ENCODE measurements at places on chromosomes 2 and 18.

- DNase-seq, result no peak
Measured at GRCh38 chr2:111145103-111145760, 24.5 kb downstream of the BCL2L11 start.

GRCh38 chr2:188292348-188293239 is 920 bp downstream of the GULP1 start:
- no peak for DNase-seq

- no peak for DNase-seq
Measured at GRCh38 chr18:9130806-9131205, 5.8 kb upstream of the ANKRD12 start.

- DNase-seq, result no peak
Measured at GRCh38 chr2:138630164-138630563, 128.6 kb downstream of the SPOPL start.

GRCh38 chr2:152307863-152308262 is 27.1 kb upstream of the FMNL2 start:
- DNase-seq, result no peak

GRCh38 chr2:12070581-12070980 is 324.1 kb downstream of the LPIN1 start:
- no peak for DNase-seq

DNA sequence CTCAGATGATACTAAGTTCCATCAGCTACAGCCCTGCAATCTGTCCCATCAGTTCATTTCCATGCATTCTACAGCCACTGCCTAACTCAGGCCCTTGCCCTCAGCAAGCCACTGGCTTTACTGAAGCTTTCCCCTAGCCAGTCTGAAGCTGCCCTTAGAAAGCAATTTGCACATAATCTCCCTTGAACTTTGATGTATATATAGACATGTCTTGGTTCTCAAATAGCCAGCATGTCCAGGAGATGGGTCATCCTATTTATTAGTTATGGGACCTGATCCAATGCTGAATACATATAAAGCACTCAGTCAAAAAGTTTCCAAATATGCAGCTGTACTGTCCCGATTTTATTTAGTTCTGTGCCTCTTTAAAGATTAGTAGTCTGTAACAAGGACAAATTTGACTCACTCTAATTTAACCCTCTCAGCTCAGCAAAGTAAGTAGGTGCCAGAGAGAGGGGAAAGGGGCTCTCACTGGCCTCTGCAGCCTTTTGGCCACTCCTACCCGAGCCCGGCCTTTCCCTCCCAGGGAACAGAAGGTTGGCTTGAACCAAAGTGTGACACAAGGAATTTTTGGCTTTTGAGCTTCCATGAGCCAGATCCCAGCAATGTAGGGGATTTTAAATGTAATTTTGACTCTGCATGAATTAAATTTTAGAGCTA is 70.7 kb downstream of the CCDC93 start:
- no peak for DNase-seq

- DNase-seq, result no peak
Measured at GRCh38 chr2:39851651-39852110, 72.6 kb upstream of the THUMPD2 start.

- DNase-seq, result no peak
Measured at GRCh38 chr2:20516646-20517341, 69.9 kb downstream of the RHOB start.

- no peak for DNase-seq
Measured at GRCh38 chr2:143558665-143559064, 429.4 kb downstream of the ARHGAP15 start.

DNA sequence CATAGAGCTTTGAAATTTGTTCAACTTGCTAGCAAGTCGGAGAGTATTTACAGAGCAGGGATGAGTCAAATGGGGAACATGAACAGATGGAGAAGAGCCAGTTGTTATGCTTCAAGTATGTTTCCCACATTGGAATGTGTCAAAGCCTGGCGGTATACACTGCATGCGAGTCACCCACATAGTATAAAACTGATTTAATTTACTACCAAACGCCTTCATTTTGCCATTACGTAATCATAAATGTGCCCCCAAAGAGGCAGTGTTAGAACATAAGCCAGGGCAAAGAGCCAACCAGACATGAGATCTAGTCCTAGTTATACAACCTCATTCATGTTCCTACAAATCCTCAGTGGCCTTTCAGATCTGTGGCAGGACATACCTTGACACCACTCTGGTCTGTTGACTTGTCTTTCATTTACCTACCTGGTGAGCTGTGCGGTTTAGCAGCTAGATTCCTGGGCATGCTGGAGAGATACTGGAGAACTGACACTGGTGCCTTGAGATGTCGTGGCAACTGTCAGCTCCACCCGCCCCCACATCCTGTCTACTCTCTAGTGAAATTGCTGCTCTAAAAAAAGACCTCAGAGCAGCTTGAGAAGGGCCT is 21.7 kb upstream of the NRP2 start:
- no peak for DNase-seq

DNA sequence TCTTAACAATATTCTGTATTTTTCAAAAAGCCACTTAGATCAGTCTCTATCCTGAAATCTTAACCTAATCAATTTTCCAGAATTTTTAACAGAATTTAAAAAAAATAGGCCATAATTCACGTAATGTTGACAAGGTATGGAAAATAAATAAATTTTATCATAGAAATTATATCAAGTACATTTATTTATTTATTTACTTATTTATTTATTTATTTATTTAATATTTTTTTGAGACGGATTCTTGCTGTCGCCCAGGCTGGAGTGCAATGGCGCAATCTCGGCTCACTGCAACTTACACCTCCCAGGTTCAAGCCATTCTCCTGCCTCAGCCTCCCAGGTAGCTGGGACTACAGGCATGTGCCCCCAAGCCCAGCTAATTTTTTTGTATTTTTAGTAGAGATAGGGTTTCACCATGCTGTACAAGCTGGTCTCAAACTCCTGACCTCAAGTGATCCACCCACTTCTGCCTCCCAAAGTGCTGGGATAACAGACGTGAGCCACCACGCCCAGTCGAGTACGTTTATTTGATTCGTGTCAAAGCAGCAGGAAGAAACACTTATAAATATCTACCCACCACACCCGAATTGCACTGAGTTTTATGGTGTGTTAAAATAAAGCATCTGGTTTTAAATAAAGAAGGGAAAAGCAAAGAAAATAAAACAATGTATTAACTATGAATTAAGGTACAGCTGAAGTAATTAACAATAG is 60.1 kb downstream of the DSC3 start:
- no peak for DNase-seq

DNA sequence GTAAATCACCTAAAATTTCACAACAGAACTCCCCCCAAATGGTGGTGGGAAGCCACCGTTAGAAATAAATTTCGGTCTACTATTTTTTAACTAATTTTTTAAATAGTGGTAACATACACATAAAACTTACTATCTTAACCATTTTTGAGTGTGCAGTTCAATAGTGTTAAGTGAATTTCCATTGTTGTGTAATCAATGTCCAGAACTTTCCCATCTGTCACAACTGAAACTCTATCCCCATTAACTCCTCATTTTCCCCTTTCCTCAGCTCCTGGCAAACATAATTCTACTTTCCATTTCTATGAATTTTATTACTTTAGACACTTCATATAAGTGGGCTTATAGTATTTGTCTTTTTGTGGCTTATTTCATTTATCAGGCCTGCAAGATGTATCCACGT is 34.1 kb upstream of the HNMT start:
- no peak for DNase-seq

GRCh38 chr2:8743261-8743660 is 61.4 kb downstream of the ID2 start:
- no peak for DNase-seq

GRCh38 chr2:38038682-38039081 is 37.3 kb downstream of the CYP1B1 start:
- no peak for DNase-seq

GRCh38 chr2:3305952-3306351 is 71.7 kb downstream of the EIPR1 start:
- DNase-seq, result no peak

- no peak for DNase-seq
Measured at GRCh38 chr2:213149949-213150314, 1.5 kb downstream of the IKZF2 start.

GRCh38 chr18:35983818-35984217 is 11.3 kb downstream of the RMP24 start:
- DNase-seq, result no peak

DNA sequence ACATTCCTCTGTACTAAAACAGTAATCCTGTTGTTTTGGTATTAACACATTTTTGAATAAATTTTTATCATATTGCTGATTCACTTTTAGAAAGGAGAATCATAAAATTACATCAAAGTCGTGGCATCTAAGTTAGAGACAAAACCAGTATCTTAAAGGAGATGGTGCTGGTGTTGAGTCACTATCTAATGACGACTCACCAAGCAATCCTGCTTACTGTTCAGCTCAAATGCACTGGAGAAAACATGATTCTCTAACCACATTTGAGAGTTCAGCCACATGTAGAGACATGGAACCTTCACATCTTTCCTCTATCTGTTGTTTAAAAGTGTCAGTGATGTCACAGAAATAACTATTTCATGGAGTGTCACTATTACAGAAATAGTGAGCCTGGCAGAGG is 473.8 kb downstream of the TGIF1 start:
- DNase-seq, result no peak

DNA sequence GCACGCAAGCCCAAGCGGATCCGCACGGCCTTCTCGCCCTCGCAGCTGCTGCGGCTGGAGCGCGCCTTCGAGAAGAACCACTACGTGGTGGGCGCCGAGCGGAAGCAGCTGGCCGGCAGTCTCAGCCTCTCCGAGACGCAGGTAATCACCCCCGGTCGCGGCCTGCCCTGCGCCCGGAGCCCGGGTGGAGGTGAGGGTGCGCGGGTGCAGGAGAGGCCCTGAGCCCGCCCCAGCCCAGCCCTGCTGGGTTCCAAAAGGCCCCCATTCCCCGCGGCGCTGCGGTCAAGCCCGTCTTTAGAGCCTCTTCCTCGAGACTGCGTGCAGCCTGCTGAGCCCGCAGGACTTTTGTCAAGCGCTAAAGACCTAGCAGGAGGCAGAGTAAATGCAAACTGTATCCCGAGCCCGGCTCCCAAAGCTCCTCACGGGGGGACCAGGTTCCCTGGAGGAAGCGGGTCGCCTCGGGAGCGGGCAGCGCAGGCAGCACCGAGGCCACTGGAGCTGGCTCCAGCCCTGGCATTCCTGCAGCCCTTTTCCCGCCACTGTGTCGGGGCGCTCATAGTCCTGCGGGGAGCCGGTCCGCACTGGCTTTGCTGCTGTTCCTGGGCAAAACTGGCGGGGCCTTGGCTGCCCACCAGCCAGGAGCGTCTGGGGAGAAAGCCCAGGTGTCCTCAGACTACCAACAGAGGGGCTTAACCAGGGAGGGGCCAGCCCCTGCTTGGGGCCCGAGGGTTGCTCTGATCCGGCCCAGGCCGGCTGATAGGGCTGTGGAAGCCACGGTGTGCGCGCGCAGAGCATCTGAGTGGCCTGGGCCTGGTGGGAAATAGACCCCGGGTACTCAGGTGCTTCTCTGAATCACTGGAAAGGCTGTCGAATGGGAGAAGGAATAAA is 7.3 kb downstream of the EMX1 start:
- DNase-seq, result no peak

DNA sequence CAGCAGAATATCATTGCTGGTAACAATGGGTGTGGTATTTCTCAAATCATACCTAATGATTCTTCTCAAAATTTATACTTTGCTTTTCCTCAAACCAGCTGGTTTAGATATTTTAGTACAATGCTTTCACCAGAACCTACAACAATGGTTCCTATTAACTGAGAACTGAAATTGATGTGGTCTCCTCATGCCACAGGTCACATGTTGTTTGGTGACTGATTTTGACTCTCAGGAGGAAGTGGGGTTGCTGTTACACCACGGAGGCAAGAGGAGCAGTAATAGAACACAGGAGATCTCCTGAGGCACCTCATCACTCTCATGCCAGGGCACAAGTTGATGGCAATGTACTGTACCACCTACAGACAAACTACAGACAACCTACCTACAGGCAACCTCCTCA is 3.0 kb upstream of the CEP68 start:
- DNase-seq, result no peak

- no peak for DNase-seq
Measured at GRCh38 chr2:10911291-10912075, at the start of gene KCNF1. KCNF1 (plus strand) TSS chr2:10911934; CDS start chr2:10912427, 493 bp downstream.

DNA sequence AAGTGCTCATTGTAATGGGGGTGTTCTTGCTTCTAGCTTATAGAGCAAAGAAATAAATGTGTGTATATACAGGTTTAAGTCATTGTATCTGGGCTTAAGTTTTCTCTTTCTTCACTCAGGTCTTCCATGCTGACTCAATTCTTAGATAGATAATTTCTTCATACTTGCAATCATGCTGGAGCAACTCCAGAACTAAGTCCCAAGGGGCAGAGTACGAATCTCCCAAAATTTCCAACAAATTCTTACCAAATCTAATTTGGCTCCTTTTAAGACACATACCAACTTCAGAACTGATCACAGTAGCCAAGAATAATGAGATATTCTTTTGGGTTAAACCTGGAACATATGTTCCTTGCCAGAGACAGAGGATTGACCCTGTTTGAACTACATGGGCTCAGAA is 4.3 kb upstream of the SPAG16 start:
- no peak for DNase-seq

DNA sequence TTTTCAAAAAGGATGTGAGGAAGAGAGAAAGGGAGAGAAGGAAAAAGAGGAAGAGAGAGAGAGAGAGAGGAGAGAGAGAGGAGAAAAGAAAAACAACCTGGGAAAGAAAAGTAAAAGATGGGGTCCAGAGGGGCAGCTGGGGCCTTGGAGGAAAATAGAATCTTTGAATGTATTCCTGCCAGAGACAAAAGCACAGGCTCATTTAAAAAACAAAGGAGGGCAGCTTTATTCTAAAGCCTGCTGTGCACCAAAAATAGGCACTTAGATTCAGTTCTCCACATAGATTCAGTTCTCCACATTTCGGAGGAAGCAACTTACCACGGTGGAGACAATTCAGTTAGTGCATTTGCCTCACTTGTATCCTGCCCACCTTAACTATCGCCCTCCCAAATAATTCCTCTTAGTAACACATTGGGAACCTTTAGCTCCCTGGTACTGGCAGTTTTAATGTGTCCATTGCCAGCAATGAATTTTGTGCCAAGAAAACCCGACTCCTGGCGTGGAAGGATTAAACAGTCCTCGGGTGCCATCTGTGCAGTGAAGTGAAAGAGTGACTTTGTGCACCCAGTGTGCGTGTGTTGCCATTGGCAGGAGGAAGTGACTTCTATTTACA is 71.3 kb downstream of the DPP4 start:
- DNase-seq, result no peak

DNA sequence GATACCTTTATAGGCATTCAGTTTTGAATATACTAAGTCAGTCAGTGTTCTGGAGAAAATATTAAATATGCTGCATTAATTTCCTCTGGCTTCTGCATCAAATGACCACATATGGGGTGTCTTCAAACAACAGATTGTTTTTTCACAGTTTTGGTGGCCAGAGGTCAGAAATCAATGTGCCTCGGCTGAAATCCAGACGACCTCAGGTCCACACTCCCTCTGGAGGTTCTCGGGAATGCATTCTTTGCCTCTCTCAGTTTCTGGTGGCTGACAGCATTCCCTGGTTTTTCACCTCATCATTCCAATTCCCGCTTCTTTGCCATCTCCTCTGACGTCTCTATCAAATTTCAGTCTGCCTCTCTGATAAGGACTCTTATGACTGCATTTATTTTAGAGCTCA is 142.3 kb downstream of the ZNF407 start:
- no peak for DNase-seq

Data from activated CD4-positive, alpha-beta T cell treated with anti-CD3 and anti-CD28 coated beads, Interleukin-2, amount 50 U/mL, for 24 hours (primary cell).